Kidney (tissue), 22 donors: ENCODE measurements at places on chromosomes 12 and 14. TPM values are rescaled to one million over a fixed set of nuclear protein-coding genes. Genes with fewer than 3 reads are reported as not detected.

The PLEKHH1 gene
- 9.1 TPM for polyA plus RNA-seq

The GPR135 gene
- polyA plus RNA-seq: 0.77 TPM

- no peaks in the 10 kb centered on the region for H3K27me3 ChIP-seq
- H3K36me3 ChIP-seq: peaks cover 2% of the 10 kb centered on the region
- DNase-seq: no peak
- no peak overlapping the region for H3K27ac ChIP-seq
- H3K4me1 ChIP-seq: no peaks in the 10 kb centered on the region
- H3K4me3 ChIP-seq: no peak overlapping the region
Observed at GRCh38 chr14:74792249-74793039, 29.3 kb downstream of the YLPM1 start.

GRCh38 chr14:26128931-26129671, 468.7 kb downstream of the NOVA1 start:
- H3K4me3 ChIP-seq: no peak overlapping the region
- no peaks in the 10 kb centered on the region for H3K36me3 ChIP-seq
- H3K27ac ChIP-seq: no peak overlapping the region
- H3K27me3 ChIP-seq: no peaks in the 10 kb centered on the region
- H3K4me1 ChIP-seq: no peaks in the 10 kb centered on the region

GRCh38 chr14:84975241-84975902, 554.6 kb upstream of the FLRT2 start:
- no peak overlapping the region for H3K4me3 ChIP-seq
- no peak overlapping the region for H3K27ac ChIP-seq
- H3K4me1 ChIP-seq: no peaks in the 10 kb centered on the region
- no peaks in the 10 kb centered on the region for H3K36me3 ChIP-seq
- no peak for DNase-seq
